Activated CD4-positive, alpha-beta T cell treated with anti-CD3 and anti-CD28 coated beads for 1 hour (primary cell): ENCODE measurements at places on chromosomes 7 and 10.

DNA sequence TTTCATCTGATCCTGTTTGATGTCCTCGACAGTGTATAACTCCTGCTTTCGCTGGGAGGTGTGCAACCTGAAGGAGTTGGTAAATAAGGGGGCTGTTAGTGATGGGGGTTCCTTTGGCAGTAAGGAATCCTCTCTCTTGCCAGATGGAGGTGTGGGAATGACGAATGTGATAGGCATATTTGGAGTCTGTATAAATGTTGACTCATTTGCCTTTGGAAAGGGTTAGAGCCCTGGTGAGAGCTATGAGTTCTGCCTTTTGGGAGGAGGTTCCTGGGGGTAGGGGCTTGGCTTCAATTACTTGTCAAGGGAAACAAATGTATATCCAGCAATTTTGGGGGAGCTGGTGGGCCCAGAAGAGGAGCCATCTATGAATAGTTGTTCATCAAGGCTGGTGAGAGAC is 11.4 kb upstream of the CHST3 start:
- no peak for DNase-seq

DNA sequence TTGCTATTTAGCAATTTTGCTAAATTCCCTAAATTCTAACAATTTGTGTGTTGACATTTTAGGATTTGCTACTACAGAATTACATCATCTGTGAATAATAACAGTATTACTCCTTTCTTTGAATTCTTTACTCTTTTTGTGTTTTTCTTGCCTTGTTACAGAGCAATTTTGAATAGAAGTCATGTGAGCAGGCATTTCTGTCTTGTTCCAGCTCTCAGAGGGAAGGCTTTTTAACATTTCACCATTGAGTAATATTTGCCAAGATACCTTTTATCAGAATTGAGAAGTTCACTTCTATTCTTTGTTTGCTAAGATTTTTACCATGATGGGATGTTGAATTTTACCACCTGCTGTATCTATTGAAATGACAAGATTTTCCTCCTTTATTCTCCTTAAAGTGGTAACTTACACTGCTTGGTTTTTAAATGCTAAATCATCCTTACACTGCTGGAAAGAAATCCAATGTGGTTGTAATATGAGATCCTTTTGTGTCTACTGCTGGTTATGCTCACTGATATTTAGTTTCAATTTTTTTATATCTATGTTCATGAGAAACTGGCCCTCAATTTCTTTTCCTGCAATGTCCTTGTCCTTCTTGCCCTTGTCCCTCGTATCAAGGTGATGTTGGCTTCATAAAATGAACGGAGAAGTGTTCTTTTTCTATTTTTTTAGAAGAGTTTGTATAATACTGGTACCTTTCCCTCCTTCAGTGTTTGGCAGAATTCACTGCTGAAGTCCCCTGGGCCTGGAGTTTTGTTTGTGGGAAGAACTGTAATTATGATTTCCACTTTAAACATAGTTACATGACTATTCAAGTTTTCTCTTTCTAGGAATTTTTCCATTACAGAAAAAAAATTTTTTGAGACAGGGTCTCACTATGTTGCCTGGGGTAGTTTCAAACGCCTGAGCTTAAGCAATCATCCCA is 50.3 kb upstream of the ATP6V0A4 start:
- DNase-seq = no peak

- DNase-seq = no peak
Observed at GRCh38 chr7:97373736-97374135, 256.2 kb downstream of the SDHAF3 start.

DNA sequence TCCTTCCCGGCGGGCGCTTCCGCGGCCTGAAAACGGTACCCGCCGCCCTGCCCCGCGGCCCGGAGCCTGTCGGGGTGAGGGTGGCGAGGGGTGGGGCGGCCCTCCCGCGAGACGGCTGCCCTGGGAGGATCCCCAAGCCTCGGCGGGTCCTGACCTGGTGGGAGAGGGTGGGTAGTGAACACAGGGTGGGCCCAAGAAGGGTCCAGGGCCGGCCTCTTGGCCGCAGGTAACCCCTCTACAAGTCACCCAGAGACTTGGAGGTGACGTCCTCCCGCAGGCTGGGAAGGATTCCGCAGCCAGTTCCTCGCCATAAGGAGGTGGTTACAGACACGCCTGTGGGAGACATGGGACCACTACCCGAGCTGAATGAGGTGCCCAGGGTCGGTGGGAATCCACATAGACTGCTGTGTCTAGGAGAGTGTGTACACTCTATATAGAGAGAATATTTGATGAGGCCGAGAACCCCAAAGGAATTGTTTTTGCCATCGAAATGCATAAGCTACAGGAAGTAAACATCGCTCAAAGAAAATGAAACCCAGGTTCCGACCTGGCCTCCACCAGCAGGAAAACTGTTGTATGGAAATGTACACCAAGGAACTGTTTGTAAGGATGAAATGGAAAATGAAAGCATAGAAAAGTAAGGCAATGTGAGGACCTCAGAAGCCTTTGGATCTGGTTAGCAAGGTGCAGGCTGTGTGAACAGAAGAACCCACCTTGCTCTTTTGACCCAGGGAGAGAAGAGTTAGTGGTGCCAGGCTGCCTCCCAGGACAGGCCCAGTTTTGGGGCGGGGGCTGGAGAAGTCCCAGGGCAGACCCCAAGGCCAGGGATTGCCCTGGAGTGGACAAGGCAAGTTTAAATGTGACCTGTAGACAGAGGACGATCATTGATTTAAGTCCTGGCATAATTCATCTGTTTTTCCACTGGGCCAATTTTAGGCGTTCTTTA is 659 bp downstream of the OPTN start:
- no peak for DNase-seq

- DNase-seq = no peak
Observed at GRCh38 chr7:121138262-121138933, 149.9 kb downstream of the CPED1 start.

DNA sequence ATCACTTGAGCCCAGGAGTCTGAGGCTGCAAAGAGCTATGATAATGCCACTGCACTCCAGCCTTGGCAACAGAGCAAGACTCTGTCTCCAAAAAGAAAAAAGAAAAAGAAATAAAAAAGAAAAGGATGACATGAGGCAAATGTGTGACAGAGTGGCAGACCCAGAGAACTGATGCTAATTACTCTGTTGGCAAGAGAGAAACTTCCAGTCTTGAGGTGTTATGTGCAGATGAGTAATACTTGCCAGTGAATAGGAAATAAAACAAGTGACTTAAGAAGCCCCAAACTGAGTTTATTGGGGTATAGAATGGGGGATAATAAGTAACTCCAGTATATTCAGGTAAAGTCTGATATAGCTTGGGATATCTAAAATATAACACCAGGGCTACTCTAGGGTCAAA is 9.5 kb upstream of the ANXA7 start:
- no peak for DNase-seq

DNA sequence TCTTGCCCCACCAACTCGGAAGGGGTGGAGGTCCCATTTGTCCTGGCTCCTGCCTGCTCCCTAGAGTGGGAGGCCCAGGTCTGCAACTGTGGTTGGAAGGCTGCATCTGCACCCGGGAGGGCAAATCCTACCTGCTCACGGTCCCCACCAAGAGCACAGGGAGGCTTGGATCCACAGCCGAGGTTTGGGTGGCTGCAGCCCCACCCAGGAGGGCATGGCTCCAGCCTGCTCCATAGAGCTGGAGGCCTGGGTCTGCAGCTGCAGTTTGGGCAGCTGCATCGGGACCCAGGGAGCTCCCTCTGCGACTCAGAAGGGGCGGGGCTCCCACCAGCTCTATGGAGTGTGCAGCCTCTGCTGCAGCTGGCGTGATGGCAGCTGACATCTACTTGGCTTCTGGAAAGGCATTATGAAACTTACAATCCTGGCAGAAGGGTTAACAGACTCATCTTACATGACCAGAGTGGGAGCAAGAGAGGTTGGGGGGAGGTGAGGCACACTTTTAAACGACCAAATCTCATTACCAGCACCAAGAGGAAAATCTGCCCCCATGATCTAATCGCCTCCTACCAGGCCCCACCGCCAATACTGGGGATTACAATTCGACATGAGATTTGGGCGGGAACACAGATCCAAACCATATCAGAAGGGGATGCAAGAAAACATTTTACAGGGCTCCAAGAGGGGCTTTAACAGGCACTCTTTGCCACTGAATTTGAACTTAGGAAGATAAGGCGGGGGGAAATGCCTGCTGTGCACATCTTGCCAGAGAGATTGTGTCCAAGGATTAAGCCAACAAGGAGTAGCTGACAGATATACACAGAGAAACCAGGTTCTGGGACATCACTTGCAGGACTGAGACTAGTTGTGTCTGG is 8.2 kb upstream of the BLVRA start:
- DNase-seq = no peak

DNA sequence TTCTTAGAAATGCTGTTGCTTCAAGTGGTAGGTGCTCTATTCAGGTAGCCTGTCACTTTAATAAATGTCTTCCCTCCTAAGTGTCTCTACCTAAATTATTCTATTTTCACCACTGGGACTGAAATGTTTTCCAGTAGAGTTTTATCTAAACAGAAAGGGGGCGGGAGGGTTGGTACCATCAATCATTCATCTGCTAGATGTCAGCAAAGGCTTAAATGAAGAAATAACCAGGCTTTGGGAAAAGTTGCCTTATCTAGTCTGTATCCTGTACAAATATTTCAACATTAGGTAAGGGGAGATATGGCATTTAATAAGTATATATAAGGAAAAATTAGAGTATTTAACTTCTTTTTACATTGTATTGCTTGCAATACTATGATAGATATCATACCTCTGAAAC is 51.8 kb downstream of the VTI1A start:
- no peak for DNase-seq

GRCh38 chr10:33388382-33388781 is 53.9 kb upstream of the NRP1 start:
- DNase-seq = no peak

- no peak for DNase-seq
Observed at GRCh38 chr10:35506741-35507140, 98.4 kb upstream of the GJD4 start.

DNA sequence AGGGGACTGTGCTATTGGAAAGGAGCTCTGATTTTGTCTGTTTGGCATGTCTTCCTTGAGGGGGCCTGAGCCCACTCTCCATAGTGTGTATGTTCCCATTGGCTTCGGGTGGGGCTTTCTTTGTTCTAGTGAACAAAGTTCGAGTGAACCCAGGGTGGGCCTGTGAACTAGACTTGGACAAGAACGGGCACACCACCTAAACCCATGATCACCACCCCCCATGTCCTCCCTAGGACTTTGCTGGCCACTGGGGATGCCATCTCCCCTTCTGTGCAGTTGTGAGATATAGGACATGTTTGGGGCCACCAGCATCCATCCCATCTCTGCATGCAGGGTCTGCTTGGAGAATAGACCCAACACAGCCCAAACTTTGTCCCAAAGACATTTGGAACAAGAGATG is 195.5 kb upstream of the LYZL2 start:
- no peak for DNase-seq

- no peak for DNase-seq
Observed at GRCh38 chr7:3517344-3517743, 216.3 kb downstream of the SDK1 start.
